Hematopoietic multipotent progenitor cell treated with erythropoietin and hydrocortisone succinate and interleukin-3 and kit ligand, for 8 days (in vitro differentiated cells): ENCODE measurements at places on chromosomes 7 and 10.

DNA sequence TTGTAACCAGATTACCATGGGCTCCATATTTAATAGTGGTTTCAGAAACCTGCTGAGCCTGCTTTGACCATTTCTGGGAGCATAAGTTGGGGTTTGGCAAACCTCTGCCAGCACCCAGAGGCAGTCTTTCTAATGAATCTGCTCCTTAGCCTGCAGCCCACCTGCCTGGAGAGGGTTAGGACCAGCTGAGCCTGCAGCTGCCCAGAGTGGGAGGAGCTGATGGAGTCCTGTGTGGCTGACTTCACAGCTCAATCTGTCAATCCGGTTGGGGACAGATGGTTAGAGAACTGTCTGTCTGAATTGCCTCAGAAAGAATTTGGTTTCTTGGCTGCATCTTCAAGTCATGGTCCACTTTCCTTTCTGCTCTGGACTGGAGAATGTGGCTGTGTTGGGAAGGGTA, 444.6 kb downstream of the NRG3 start:
- no peak for DNase-seq

DNA sequence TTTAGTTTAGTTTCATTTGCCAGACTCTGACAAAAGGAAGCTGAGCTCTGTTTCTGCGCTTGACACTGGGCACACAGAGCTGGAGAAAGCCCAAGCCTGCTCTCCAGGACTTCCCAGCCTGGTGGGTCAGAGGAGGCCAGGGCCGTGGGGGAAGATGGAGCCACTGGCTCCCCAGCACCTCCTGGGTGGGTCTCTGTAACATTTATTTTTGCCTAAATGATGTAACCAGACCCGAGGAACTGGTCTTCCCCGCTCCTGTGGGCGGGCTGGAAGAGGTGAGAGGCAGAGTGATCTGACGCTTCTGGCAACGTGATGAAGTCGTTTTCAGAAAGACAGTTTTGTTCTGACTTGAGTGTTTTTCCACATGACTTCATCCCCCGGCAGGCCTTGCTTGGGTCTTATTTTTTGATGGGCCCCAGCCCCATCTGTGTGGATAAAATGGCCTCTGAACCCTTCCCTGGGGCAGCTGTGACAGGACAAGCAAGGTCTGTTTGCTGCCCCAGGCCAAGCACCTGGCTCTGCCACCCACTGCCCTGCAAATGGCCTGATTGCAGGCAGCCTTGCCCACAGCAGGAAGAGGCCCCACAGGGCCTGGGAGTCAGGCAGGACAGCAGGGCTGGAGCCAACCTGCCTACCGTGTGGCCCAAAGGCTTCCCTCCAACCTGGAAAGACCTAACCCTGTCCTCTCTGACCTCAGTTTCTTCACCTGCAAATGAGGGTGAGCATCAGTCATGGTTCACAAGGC, 304.9 kb upstream of the ZMIZ1 start:
- DNase-seq = no peak

DNA sequence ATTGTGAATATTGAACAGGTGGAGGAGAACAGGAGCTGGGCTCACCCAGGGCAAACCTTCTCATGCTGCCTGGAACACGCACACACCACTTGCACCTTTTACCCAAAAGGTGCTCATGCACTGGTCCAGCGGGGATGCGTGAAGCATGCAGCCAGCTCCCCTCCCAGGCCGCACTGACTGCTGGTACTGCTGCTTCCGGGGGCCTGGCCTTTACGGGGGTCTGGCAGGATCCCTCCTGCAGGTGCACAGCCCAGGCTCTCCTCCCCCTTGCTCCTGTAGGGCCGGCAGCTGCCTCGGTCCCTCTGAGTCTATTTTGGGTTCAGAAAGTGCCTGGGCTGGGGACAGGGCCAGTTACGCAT, 221.7 kb downstream of the DNAJB6 start:
- no peak for DNase-seq

- DNase-seq = no peak
Observed at GRCh38 chr7:122183106-122183505, 39.1 kb upstream of the AASS start.

- DNase-seq = no peak
Observed at GRCh38 chr10:522350-522749, 167.1 kb downstream of the DIP2C start.

GRCh38 chr7:129376076-129376777, 58.0 kb upstream of the STRIP2 start:
- peak; percentile 68 for DNase-seq

DNA sequence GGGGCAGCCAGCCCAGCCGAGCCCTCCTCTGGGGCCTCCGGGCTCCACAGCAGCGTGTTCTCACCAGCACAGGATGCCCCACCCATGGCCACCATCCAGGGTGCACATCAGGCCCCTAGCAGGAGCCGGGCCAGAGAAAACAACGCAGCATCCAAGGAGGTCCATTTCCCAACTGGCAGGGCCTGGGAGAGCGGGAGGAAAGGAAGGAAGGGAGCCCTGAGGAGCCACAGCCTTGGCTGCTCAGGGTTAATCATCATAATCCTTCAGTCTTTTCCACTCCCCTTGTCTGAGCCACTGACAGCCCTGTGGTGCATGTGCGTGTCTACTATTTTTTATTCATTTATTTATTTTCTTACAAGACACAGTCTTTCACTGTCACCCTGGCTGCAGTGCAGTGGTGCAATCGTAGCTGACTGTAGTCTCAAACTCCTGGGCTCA, 3.6 kb downstream of the PLAC9 start:
- no peak for DNase-seq

GRCh38 chr7:523347-524336, 4.0 kb upstream of the PDGFA start:
- DNase-seq = peak; percentile 73

DNA sequence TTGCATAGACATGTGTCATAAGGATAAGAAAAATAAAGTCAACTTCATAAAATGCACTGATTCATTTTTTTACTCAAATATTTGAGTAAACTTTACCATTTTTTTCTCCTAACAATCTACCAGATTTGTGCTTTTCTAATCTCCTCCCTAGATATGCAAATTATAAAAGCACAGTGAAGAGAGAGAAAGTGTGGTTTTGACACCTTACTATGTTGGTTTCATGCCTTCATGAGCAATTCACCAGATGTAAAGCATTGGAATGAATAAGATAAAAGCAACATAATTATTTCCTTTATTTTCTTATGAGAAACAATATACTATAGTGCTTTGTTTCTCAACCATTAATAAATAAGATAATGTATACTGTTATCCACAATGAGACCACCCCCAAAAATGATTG, 432.5 kb upstream of the PCDH15 start:
- DNase-seq = no peak

GRCh38 chr10:33134011-33134751, 176.2 kb upstream of the ITGB1 start:
- DNase-seq = peak; percentile 14

GRCh38 chr10:62734781-62735463, 69.6 kb upstream of the ADO start:
- DNase-seq = no peak

- no peak for DNase-seq
Observed at GRCh38 chr7:94401428-94401814, 6.7 kb downstream of the COL1A2 start.

DNA sequence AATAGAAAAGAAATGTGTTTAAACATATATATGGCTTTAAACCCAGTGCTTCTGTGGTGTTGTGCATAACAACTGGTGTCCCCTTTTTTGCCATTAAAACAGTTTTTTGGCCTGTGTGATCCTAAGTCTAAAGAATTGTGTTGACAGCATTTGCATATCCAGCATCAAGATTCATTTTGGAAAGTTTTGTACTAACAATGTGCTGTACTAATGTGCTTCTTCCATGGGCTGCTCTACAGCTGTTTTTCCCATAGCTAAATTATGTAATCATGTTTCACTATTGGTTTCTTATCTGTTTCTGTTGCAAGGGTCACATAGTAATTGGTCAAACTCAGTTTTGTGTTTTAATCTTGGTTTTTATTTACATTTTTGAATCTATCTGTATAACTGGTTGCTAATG, 5.5 kb downstream of the CNNM2 start:
- DNase-seq = no peak

DNA sequence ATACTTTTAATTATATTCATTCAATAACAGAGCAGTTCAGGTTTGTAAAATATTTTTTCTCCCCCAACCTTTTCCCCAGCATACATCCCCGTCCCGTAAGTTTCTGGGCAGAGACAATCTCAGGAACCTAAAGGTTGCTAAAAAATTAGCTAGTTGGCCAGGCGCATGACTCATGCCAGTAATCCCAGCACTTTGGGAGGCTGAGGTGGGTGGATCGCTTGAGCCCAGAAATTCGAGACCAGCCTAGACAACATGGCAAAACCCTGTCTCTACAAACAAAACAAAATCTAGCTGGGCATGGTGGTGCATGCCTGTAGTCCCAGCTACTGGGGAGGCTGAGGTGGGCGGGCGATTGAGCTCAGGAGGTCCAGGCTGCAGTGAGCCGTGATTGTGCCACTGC, 40.2 kb downstream of the TCF7L2 start:
- DNase-seq = no peak

DNA sequence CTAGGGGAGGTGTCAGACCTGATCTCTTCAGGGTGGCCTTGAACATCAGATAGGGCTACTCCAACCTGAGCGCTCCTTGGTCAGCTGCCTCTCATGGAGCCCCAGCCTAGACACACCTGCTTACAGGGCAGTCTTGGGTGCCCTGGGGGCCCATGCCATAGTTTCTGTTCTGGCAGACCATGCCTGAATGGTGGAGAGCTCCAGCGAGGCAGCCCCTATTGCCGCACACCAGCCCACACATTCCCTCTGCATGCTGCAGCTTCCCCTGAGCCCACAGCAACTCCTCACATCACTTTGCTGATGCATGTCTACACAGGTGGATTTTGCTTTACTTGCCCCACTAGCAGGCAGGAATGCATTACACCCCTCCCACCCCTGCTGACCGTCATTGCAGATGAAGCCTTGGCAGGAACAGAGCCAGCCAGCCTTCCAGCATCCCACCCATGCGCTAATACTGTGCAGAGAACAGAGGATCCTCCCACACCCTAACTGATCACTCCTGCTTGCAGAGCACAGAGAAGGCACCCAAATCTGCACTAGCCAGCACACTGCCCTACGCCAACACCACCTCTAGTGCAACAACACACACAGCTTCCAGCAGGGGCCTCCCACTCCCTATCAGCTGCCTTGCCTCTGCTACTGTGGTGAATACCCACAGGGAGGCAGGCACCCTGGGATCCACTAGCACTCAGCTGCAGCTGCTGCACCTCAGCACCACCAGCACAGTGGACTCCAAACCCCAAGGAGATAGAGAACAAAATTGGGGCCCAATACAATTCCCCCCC, 43.0 kb upstream of the GRM3 start:
- no peak for DNase-seq

GRCh38 chr10:80501381-80501912, 36.3 kb upstream of the SH2D4B start:
- DNase-seq = no peak

DNA sequence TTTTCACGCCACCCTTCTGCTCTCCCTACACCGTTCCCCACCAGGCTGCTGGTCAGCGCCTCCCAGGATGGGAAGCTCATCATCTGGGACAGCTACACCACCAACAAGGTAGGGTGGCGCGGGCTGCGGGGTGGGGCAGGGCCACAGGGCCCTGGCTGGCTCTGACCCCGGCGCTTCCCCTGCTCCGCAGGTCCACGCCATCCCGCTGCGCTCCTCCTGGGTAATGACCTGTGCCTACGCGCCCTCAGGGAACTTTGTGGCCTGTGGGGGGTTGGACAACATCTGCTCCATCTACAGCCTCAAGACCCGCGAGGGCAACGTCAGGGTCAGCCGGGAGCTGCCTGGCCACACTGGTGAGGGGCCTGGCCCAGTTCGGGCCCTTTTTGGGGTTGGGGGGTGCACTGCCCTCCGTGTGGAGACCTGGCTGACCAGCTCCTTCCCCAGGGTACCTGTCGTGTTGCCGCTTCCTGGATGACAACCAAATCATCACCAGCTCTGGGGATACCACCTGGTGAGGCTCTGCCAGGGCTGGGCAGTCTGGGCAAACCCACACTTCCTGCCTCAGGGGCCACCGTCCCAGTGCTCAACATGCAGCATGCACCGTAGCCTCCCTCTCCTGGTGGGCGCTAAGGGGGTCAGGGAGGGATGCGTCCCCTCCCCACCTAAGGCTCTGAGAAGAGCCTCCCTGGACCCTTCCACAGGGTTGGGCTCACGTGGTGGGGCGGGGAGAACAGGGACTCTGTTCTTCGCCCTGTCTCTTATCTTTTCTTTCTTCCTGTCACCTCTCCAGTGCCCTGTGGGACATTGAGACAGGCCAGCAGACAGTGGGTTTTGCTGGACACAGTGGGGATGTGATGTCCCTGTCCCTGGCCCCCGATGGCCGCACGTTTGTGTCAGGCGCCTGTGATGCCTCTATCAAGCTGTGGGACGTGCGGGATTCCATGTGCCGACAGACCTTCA, 4.0 kb downstream of the GNB2 start:
- DNase-seq = no peak

GRCh38 chr10:99540657-99541531, 8.2 kb downstream of the NKX2-3 start:
- DNase-seq = no peak

DNA sequence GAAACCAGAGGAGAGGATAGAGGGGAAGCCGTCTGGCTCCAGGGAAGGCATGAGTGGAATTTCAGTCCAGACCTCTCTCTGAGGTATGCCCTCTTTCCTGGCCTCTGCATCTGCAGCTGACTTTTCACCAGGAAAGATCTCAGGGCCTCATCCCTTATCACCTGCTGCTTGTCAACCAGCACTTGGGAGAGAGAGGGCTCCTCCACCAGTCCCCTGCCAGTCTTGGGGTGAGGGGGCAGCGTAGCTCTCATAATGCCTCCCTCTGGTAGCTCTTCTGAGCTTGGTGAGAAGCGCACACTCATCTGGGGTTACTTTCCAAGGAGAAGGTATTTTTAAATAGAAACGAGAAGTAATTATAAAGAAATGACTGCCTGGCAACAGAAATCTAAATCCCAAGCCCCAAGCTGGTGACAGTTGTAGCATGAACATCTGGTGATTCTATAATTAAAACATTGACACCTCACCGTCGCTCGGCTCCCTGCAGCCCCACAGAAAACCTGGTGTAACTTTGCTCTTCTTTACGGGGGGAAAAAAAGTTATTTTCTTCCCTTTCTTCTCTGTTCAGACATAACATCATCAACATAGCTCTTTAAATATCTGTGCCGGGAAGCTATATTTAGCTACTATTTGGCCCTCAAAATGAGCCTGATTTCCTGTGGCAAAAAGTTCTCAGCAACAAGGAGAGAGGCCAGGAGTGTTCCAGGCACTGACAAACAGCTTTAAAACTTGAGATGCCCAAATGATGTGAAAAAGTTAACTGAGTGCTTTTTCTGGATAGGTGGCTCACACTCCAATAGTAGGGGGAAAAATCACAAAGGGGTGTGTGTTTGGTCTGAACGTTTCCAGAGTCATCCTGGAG, 26.9 kb downstream of the HIP1 start:
- no peak for DNase-seq

DNA sequence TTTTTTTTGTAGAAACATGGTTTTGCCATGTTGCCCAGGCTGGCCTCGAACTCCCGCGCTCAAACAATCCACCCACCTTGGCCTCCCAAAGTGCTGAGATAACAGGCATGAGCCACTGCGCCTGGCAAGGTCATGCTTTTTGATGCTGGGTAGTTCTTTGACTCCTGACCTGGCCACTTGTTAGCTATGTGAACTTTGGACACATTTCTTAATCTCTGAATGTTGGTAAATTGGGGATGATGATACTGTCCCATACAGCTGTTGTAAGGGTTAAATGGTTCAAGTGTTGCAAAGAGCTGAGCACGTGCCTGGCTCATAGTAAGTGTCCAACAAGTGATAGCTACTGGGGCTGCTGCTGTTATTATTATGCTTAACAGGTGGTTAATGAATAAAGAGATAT, 2.3 kb downstream of the ZNHIT1 start:
- no peak for DNase-seq

- DNase-seq = no peak
Observed at GRCh38 chr7:99102361-99102760, 41.5 kb downstream of the SMURF1 start.
